ENCODE measurements at places on chromosomes 5 and 9. TPM values are rescaled to one million over a fixed set of nuclear protein-coding genes. Genes with fewer than 3 reads are reported as not detected.

DNA sequence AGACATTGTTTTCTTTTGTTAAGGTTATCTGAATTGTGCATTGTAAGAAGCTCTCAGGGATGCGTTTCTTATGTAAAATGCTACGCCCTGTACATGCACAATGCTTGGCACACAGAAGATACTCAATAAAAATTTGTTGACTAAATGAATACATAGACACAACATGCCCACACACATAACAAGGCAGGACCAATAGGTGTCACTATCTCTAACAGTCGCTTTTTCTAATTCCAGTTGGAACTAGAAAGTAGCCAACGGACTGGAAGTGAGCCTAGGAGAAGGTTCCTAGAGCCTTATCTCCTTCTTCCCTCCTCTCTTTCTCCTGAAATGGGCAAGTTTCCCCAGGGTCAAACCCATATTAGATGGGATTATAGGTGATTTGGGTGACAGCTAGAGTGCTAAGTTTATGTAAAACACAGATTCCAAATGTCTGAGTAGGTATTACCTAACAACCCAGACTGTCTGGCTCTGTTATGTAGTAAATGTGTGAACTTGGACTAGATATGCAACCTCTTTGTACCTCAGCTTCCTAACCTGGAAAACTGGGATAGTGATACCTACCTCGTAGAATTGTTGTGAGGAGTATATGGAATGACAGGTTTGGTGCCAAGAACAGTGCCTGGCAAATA lies 603.0 kb downstream of the RAB3C start:
- H3K27me3 ChIP-seq, result no peaks in the 10 kb centered on the region
- H3K27ac ChIP-seq, result no peak overlapping the region
- DNase-seq, result no peak
- H3K36me3 ChIP-seq, result no peaks in the 10 kb centered on the region

DNA sequence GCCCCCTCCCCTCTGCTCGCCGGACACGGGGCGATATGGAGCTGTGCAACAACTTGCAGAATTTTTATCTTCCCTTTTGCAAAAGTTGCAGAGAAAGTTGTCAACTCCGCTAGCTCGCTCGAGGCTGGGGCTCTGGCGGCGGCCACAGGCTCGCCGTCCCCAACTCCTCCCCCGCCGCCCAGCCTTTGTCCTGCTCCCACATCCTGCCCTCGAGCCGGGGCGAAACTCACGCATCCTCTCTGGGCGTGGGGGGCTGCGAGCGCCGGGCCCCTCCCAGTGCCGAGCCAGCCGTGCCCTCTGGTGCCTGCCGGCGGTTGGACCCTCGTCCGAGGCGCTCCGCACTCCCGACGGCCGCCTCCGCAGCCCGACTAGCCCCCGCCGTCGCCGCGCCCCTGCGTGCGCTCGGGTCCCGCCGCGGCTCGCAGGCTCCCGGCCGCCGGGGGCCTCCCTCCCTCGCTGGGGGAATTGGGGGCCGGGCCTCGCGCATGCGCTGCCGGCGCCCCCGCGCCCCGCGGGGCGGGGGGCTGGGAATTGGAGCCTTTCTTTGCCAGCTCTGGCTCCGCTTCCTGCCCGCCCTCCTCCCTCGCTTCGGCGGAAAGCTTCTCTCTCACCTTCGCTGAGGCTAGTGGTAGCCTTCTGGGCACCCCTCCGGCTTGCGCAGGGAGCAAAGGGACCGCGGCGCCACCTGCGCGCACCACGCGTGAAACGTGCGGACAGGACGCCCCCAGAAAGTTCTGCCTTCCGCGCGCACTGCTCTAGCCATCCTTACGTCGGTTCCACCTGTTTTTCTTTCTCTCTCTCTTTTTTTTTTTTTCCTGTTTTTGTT lies at the start of gene CCNJL:
Gene CCNJL, minus strand, starts transcription at position 431 of the 826 bp plus-strand sequence. CDS start 641 bp downstream, outside the sequence.
- peak; percentile 22 for DNase-seq
- H3K4me1 ChIP-seq, result no peaks in the 10 kb centered on the region
- peak within 1 kb of the TSS; percentile 25 for H3K27ac ChIP-seq

DNA sequence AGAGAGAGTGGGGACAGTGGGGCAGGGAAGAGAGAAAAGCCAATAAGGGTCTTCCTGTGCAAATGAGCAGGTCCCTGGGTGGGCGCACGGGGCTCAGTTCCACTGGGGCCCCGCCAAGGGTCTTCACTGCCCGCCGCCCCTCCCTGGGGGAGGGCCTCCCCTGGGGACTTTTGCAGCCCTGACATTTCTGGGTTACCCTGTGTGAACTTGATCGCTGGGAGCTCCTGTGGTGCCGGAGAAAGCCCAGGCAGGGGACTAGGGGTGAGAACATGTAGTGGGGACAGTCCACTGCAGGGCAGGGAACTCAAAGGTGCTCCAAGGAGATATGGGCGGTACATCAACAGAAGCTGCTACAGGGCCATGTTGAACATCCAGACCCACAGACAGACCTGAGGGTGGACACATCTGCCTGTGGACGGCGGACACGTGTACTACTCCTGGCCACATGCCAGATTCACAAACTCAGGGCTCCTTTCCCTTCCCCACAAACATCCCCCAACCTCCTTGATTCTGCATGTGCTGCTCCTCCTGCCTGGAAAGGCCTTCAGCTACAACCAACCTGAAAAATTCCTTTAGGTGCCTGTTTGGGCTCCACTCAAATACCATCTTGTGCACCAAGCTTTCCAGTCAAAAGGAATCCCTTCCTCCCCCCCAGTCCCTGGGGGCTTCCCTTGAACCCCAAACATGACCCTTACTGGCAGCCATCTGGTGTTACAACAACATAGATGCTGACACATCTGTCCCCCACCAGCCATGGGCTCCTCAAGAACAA lies 43.0 kb upstream of the NEK6 start:
- no peaks in the 10 kb centered on the region for H3K27me3 ChIP-seq
- no peak for DNase-seq
- H3K4me1 ChIP-seq, result no peaks in the 10 kb centered on the region
- H3K4me3 ChIP-seq, result no peak overlapping the region
- H3K27ac ChIP-seq, result no peak overlapping the region

GRCh38 chr9:113011911-113012381 lies at the start of gene ZNF883:
ZNF883 (minus strand) TSS chr9:113012192.
- no peaks in the 10 kb centered on the region for H3K4me1 ChIP-seq
- DNase-seq, result peak; percentile 57
- no peaks in the 10 kb centered on the region for H3K27me3 ChIP-seq
- no peak within 1 kb of the TSS for H3K27ac ChIP-seq
- no peaks in the 10 kb centered on the region for H3K36me3 ChIP-seq

- H3K36me3 ChIP-seq, result no peaks in the 10 kb centered on the region
- no peak overlapping the region for H3K27ac ChIP-seq
- no peaks in the 10 kb centered on the region for H3K4me1 ChIP-seq
These were observed 292.5 kb downstream of the PARP8 start for GRCh38 chr5:50958852-50959457.

GRCh38 chr9:114552706-114553105 lies 34.9 kb upstream of the ATP6V1G1 start:
- no peaks in the 10 kb centered on the region for H3K36me3 ChIP-seq
- DNase-seq, result peak; percentile 16
- H3K27me3 ChIP-seq, result no peaks in the 10 kb centered on the region
- peak overlapping the region; percentile 76 for H3K27ac ChIP-seq
- H3K4me1 ChIP-seq, result no peaks in the 10 kb centered on the region

DNA sequence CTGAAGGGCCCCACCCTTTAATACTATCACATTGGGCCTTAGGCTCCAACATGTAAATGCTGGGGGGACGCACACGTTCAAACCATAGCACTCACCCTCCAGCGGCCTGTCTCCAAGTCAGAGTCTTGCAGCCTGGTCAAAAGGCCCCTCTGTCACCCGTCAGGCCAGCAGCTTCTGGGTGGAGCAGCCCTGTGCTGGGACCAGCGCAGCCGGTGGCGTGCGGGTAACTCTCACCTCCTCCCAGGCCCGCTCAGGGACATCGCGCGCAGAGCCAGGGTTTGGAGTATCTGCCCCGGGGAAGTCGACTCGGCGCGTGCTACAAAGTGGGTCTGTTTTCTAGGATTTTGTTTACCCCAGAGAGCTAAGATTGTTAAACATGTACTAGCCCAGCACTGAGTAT lies 93.0 kb upstream of the COL5A1 start:
- H3K4me3 ChIP-seq, result no peak overlapping the region
- no peaks in the 10 kb centered on the region for H3K36me3 ChIP-seq
- no peak overlapping the region for H3K27ac ChIP-seq

DNA sequence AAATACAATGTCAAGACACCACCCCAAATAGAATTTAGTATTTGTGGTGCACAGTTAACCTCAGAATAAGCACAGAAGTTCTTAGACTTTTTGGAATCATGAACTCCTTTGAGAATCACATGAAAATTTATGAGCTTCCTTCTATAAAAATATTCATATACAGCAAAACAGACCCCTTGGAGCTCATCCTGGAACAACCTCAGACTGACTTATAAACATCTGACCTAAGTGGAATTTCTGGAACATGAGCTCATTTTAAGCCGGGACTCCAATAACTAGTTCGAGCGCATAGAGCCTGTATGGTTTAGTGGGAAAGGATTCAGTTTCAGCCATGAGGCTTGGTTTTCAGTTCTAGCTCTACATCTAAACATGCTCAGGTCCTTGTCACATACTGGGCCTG lies 192.3 kb downstream of the DEPDC1B start:
- H3K27me3 ChIP-seq, result no peaks in the 10 kb centered on the region
- no peak overlapping the region for H3K4me3 ChIP-seq
- DNase-seq, result no peak

DNA sequence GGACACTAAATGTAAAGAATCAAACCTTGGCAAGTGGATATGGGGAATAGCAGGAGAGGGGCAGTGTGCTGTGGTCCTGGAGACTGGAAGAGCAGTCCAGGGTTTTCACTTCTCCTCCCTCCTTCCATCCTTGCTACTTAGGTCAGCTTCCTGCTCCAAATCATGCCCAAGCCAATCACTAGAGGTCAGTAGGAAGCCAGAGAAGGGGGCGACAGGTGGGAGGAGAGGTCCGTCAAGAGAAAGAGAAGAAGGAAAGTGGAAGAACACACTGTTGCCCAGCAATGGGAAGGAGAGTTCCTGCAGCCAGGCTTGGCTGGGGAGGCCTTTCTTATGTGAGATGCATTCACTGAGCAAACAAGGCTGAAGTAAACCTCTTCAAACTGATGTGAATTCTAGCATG lies 289.6 kb downstream of the DTWD2 start:
- no peaks in the 10 kb centered on the region for H3K27me3 ChIP-seq
- DNase-seq, result no peak
- H3K36me3 ChIP-seq, result no peaks in the 10 kb centered on the region
- H3K27ac ChIP-seq, result no peak overlapping the region

GRCh38 chr9:121651008-121651294 lies 483 bp upstream of the DAB2IP start:
- H3K27ac ChIP-seq, result peak overlapping the region; percentile 86
- H3K4me3 ChIP-seq, result peak overlapping the region; percentile 74
- no peaks in the 10 kb centered on the region for H3K27me3 ChIP-seq
- no peaks in the 10 kb centered on the region for H3K4me1 ChIP-seq

- no peak overlapping the region for H3K4me3 ChIP-seq
- no peaks in the 10 kb centered on the region for H3K36me3 ChIP-seq
- DNase-seq, result no peak
- H3K4me1 ChIP-seq, result no peaks in the 10 kb centered on the region
- H3K27me3 ChIP-seq, result no peaks in the 10 kb centered on the region
- H3K27ac ChIP-seq, result no peak overlapping the region
These were observed 26.3 kb downstream of the SLC28A3 start for GRCh38 chr9:84314306-84314705.

LCN12 gene
- 43.2 TPM for total RNA-seq

DMRT2 gene
- not detected for total RNA-seq

LVRN gene
- not detected for total RNA-seq

NUP155 gene
- 54.6 TPM for total RNA-seq

CLIC3 gene
- total RNA-seq, result 1.5 TPM

SLC34A3 gene
- not detected for total RNA-seq

PCDHB11 gene
- 2.4 TPM for total RNA-seq

Measured in uterus (tissue), 4 donors.